Lung (tissue), 17 donors: ENCODE measurements at places on chromosomes 1 and 21. TPM values are rescaled to one million over a fixed set of nuclear protein-coding genes. Genes with fewer than 3 reads are reported as not detected.

The PPM1J gene
- total RNA-seq = 0.64 TPM

The COL24A1 gene
- total RNA-seq = 0.92 TPM

The SIK1 gene
- 34.1 TPM for total RNA-seq

The CHAF1B gene
- total RNA-seq = 3.4 TPM

The HES4 gene
- 47.9 TPM for total RNA-seq

GRCh38 chr1:201381130-201381529, 3.6 kb upstream of the TNNT2 start:
- peak; percentile 85 for DNase-seq

- DNase-seq = no peak
Measured at GRCh38 chr1:201603613-201604232, 64.8 kb downstream of the NAV1 start.

GRCh38 chr1:53653631-53654030, 85.3 kb downstream of the GLIS1 start:
- no peak for DNase-seq

GRCh38 chr1:100463791-100464424, 74.0 kb upstream of the GPR88 start:
- DNase-seq = peak; percentile 83

DNA sequence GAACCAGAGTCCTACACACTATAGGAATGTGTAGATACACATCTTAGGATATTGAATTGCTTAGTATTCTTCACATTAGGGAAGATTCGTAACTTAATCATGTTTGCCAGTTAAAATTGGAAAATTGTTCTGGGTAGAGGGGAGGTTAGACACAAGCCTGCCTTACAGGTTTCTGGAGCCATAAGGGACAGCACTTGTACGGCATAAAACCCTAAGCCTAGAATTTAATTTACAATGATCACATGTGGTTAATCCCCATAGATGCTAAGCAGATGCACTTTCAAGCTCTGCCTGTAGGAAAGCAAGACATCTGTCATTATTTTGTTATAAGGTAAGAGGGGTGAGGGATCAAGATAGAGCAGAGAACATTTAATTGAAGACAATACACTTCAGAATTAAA, 820.7 kb downstream of the NCAM2 start:
- no peak for DNase-seq

DNA sequence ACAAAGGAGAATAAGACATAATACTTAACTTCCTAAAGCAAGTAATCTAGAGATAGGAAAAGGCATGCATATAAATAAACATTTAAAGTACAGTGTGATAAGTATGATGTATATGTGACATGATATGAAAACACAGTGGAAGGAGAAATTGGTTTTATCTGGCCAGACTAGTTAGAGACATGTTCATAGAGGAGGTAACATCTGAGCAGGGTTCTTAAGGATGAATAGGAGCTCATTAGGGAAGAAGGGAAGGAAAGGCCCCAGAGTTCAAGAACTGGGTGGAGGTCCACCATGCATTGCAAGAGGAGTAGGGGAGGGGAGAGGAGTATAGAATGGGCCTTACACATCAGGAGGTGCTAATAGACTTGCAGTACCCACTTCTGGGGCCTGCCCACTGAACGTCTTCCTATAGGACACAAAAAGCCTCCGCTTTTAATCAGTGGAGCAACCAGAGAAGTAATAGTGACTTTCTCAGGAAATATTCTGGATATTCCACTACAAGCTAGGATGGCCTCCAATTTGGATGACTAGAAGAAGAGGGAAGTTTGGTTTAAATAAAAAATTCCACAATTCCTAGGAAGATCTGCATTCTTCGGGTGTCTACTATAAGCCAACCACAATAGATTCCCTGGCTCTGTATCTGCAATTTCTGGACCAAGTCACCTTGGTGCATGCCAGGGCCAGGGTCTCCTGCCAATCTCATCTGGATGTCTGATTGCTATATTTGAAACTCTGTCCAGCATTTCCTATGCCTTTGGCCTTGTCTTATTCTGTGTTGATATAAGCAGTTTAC, 41.9 kb downstream of the NGF start:
- no peak for DNase-seq

DNA sequence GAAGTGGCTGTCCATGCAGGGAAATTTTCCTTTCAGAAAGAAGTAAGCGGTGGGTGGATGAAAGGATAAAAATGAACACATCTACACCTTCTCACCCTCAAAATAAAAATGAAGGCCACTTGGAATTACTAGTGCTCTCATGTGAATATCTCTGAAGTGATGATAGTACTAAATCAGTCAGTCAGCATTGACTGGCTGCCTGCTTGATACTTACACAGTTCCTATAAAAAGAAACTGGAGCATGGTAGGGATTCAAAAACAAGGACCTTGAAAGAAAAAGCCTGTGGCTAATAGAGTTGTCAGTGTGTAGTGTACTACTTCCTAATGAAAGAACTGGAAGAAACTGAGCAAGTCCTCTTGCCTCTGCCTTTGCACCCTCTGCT, 239.7 kb downstream of the HLX start:
- DNase-seq = no peak

DNA sequence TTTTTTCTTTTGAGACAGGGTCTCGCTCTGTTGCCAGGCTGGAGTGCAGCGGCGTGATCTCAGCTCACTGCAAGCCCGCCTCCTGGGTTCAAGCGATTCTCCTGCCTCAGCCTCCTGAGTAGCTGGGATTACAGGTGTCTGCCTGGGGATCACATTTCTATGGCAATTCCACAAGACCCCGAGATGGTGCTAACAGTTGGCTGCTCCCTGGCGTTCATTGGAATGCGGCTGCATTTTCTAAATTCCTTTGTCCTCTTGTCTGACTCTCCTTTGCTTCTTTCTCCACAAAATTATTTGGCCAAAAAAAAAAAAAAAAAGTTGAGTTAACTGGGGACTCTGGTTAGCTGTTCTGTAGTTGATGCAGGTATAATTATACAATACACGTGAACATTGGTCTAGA, 176.4 kb downstream of the ETS2 start:
- DNase-seq = no peak

GRCh38 chr1:160238408-160238807, 23.9 kb downstream of the DCAF8 start:
- no peak for DNase-seq
